ENCODE measurements at places on chromosomes 5 and 9.

DNA sequence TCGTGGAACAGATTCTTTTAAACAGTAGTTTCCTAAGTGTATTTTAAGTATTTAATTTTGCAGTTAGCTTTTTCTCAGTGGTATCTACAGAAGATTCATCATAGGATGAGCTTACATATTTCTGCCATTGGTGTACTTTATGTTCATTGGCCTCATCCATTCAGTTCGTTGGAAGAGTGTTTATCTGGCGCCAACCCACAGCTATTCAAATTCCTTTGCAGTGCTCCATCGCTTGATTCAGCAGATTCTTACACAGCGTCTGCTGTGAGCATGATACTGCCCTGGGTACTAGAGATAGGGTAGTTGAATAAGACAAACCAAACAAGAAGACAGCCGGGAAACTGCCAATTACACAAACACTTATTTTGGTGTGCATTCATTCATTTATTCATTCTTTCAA, 55.1 kb downstream of the NUP214 start:
- no peak for DNase-seq

DNA sequence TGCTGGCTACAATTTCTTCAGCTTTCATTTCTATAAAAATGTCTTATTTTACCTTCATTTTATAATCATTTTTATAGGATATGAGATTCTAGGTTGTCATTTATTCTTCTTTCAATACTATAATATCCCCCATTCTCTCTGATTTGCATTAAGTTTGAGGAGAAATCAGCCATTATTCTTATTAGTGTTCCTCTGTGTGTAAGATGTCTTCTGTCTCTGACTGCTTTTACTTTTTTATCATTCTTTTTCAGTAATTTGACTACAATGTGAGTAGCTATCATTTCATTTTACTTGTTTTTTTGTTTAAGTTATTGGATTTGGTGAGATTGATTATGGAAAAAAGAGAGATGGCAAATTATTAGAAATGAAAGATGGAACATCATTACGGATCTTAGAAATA, 13.6 kb upstream of the SREK1 start:
- no peak for DNase-seq

DNA sequence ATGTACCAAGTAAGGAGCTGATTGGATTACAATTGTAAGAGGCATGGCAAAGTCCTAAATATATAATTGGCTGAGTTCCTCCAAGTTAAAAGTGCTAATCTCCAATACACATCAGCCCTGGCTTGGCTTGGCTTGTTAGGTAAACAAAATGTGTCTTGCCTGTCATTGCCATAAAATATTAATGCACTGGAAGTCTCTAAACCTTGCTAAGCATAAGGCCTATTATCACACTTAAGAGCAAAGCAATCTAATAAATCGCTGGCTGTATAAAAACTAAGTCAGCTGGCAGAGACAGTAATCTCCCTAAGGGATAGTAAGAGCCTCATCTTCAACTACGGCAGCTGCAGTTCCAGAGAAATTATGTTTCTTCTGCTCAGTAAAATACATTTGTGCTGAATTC, 418.6 kb upstream of the GRAMD2B start:
- DNase-seq = no peak

GRCh38 chr5:158614951-158615350, 484.8 kb downstream of the EBF1 start:
- DNase-seq = no peak

- DNase-seq = no peak
Observed at GRCh38 chr5:120320626-120321025, 143.5 kb upstream of the PRR16 start.

DNA sequence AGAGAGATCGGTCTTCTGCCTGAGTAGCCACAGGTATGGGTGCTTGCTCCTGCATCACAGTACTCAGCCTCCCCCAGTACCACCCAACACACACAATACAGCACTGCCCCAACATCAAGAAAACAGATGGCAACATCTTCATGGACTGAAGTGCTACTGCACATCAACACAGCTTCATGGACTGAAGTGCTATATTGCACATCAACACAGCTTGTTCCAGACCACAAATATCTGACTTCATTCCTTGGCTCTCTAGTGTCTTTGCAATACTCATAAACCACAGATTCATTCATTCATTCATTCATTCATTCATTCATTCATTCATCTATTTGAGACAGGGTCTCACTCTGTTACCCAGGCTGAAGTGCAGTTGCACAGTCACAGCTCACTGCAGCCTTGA, 31.1 kb upstream of the PCA3 start:
- DNase-seq = no peak

GRCh38 chr9:76394195-76394959, at the start of gene RFK:
TSS of gene RFK (minus strand) at chr9:76394426. CDS start at chr9:76394171, 255 bp downstream.
- DNase-seq = peak; percentile 95

- no peak for DNase-seq
Observed at GRCh38 chr5:158162026-158162425, 303.1 kb upstream of the CLINT1 start.

GRCh38 chr9:78879324-78880100, 582.6 kb downstream of the PSAT1 start:
- DNase-seq = no peak

- no peak for DNase-seq
Observed at GRCh38 chr5:174735498-174736330, 11.3 kb downstream of the MSX2 start.

DNA sequence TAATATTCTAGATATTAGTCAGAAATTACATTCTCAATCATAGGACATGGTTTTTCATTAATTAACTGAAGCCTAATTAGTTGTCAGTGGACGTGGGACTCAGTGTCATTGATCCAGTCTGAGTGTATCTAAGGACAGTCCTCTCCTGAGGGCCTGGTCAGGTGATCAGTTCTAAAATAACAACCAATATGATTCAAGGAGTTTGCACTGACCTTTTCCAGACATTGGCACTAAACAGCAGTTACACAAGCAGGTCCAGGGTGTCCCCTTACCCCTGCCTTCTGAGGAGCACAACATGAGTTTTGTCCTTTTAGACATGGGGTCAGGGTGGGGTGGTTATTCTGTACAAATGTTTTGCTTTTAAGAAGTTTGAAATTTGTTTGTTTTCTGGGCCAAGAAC, 97.8 kb downstream of the CMYA5 start:
- DNase-seq = no peak
